ENCODE measurements at places on chromosomes 11 and 22.

DNA sequence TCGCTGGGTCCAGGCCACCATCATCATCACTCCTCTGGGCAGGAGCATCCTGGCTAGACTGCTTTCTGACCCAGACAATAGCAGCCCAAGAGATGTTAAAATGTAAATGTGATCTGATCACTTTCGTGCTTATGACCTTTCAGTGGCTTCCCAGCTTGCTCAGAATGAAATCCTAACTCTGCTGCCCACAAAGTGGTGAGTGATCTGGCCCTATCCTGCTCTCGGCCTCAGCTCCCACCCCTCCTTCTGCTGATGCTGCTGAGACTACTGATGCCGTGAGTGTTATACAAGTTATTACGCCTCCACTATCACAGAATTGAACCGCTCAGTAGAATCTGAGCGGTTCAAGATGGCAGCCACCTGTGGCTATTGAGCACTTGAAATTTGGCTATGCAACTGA is 26.2 kb downstream of the ELF5 start:
- no peak for DNase-seq

DNA sequence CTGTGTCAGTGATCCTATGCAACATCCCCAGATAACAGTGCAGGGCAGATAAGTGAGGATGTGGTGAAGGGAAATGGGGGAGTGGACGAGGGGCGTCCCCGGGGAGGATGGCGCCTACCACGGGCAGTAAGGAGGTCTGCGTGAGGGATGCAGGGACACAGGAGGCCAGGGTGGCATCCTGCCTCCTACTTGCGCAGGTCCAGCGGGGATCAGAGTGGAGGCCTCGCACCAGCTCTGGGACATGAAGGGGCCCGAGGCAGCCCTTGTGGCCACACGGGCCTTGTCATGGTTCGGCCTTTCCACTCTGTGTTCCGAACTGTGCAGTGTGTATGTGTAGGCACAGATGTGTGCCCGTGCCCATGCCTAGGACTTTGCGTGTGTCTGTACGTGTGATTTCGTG is 1227.5 kb downstream of the BRD1 start:
- DNase-seq, result no peak

GRCh38 chr22:39388261-39389011 is 11.1 kb upstream of the TAB1 start:
- DNase-seq, result no peak

- DNase-seq, result no peak
These were observed 53.7 kb downstream of the IGF2 start for GRCh38 chr11:2085251-2086066.

GRCh38 chr11:9573775-9574621 is 528 bp downstream of the WEE1 start:
- DNase-seq, result no peak

GRCh38 chr22:27438271-27438980 is 363.1 kb downstream of the MN1 start:
- no peak for DNase-seq

DNA sequence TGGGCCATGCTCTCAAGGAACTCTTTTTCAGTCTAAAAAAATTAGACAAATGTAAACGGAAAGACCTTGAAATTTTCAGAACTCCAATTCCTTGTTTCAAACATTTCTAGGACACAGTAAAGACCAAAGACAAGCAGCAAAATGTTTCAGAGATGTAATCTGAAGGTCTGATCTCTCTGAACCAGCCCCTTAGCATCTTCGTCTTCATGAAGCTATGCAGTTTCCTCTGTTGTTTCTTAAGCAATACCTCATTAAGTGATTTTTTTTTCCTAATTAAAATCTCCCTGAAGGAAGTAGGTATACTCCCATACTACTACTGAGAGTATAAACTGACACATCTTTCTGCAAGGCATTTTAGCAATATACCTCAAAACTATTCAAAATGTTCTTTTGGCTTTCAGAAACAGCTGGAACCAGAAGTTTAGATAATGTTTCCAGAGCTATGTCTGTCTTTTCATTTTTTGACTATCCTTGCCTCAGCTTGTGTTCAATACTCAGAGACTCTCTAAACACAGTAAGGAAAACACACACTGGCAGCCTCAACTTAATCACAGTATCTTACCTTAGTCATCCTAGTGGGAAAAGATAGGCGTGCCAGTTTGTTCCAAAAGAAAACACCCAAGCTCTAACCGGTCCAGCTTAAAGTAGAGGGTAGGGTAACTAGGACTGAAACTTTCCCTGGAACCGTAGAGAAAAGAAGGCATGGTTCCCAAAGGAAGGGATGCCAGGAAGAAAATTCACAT is 25.1 kb downstream of the SBF2 start:
- DNase-seq, result no peak

DNA sequence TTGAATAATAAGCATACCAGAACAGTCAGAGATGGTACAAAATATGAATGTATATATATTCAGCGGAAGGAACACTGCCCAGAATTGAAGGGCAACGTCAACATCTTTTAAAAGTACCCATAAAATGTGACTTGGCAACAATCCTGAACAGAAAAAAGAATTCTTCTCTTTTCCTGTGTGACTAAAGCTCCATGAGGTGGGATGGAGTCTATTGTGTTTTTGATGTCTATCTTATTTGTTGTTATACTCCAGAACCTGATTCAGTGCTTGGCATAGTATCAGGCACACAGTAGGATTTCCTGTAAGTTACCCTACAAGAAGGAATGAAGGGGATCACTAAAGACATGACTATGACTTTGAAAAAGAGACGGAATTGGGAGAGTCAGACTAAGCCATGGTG is 10.3 kb downstream of the LDLRAD3 start:
- DNase-seq, result no peak

DNA sequence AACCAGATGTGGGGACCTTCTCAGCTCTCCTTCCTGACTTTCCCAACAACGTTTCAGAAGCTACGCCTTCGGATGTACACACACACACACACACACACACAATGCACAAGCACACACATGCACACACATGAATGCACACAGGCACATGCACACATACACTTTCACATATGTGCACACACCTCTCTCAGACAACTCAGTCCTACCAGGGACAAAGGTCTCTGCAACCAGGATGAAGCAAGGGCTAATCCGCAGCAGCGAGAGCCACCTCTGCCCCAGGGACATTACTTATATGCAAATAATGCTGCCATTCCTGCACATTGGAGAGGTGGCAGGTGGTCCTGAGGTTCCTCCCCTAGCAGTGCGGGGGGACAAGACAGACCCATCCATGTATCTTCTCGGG is 27.4 kb upstream of the LINC01488 start:
- DNase-seq, result no peak

DNA sequence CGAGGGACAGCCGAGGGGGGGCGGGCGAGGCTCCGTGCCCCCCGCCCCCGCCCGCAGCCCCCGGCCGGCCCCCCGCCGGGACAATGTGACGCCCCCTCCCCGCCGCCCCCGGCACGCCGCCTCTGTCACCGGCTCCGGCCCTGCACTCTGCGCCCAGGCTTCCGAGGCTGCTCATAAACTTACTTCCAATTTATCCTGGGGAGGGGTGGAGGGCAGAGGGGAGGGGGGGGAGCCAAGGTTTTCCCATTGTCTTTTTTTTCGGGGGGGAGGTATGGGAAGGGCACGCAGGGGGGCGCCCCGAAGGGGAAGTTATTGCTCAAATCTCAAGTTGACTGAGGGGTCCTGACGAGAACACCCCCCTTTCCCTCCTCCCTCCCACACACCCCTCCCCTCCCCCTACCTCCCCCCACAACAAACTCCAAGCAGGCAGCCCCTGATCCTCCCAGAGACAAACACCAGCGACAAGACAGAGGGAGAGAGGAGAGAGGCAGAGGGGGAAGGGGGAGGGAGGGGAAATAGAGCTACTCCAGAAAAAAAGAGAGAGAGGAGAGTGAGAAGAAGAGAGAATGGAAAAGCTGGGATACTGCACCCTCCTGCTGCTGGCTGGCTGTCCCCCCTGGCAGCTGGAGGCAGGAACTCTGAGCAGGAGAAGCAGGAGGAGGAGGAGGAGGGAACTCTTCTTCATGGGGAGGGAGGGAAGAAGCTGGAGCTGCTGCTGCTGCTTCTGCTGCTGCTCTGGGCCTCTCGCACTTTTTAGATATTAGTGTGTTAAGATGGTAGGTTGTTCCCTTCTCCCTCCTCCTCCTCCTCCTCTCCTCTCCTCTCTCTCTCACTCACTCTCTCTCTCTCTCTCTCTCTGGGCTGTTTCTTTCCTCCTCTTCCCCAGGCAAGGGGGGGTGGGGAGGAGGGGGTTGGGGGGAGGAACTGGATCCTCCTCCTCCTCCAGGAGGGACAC is 631 bp downstream of the PHF21A start:
- peak; percentile 37 for DNase-seq

- no peak for DNase-seq
These were observed 61.0 kb downstream of the BMAL1 start for GRCh38 chr11:13338427-13339069.

- no peak for DNase-seq
These were observed 138.1 kb downstream of the SLC1A2 start for GRCh38 chr11:35281169-35281688.

- no peak for DNase-seq
These were observed 62.5 kb upstream of the SORL1 start for GRCh38 chr11:121389651-121390050.

- DNase-seq, result no peak
These were observed 543.2 kb upstream of the CCDC179 start for GRCh38 chr11:23403210-23404185.

DNA sequence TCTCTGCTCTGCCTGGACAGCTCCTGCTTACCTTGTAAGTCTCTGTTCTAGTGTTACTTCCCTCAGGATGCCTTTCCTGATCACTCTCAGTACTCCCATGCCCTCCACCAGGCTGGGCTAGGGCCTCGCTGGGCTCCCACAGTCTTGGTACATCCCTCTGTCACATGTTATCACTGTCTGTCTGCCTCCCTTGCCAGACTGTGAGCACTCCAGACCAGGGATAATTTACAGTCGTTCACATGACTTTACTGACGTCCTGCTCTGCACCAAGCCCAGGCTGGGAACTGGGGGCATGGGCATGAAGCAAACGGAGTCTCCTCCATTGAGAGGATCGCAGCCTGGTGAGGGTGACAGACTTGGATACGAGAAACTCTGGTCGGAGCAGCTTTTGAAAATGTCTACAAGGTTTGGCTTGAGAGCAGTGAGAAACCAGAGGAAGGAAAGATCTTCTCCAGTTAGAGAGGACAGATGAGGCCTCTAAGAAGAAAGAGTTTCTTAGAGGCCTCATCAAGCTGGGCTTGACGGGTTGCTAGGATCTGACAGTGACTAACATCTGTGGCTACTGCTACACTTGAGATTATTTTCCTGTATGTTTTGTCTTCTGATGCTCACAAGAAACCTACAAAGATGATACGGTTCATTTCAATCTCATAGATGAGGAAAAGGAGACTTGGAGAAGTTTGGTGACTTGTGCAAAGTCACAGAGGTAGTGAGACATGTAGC is 12.5 kb downstream of the USP35 start:
- no peak for DNase-seq

DNA sequence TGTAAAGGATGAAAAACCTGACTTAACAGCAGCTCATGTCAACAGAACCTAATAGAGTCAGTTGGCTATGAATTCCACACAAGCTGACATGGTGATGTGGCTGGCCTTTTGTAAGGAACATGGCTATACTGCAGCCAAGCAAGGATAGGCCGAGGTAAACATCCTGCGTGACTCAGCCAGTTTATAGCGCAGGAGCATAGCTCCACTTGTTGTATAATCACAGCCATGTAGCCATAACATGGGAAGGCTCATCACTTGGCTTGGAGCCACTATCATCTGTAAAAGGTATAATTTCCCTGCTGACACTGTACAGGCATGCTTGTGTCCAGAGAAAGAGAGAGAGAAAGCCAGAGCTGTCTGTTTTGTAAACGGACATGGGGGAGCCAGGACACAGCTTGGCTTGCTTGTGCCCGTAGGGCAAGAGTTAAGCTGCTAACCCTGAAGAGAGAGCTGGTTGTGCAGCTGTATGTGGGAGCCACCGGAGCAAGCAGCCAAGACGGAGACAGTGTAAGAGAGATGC is 104.4 kb upstream of the PLET1 start:
- DNase-seq, result peak; percentile 86

DNA sequence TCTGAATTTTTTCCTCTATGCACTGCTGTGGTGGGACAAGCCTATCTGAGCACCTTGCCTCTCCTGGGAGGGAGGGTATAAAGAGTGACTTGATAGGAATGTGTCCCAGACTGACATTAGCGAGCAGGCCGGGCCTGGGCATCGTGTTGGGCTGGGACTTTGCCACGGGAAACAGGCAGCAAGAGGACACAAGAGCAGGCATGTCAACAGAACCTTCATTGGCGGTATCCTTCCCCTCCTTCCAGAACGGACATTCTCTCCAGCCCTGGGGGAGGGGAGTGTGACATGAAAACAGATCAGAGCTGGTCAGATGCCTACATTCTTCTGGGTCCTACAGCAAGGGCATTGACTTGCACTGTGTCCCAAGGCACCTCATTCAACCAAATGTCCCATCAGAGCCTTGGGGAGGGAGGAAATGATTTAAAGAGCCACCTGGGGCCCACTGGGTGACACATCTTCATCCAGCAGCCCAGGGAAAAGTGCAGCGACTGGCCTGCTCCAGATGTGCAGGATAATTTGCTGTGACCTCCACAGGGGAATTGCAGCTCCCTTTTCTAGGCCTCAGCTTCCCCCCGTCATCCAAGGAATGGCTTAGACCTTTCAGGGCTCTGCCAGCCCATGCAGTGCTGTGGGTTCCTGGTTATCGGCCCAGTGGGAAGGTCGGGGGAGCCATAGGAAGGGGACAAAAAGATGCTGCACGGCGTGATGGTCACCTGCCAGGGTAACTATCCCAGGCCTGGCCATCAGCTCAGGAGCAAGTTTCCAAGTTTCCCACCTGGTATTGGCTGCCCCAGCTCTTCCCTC is 21.8 kb upstream of the UVRAG start:
- DNase-seq, result no peak

GRCh38 chr22:18152519-18152918 is 2.5 kb downstream of the USP18 start:
- DNase-seq, result no peak

GRCh38 chr22:49331223-49331815 is 496.4 kb downstream of the BRD1 start:
- DNase-seq, result no peak

- DNase-seq, result no peak
These were observed 54.6 kb downstream of the POLD3 start for GRCh38 chr11:74646954-74647353.

- no peak for DNase-seq
These were observed 10.7 kb upstream of the MS4A6E start for GRCh38 chr11:60316317-60316716.

DNA sequence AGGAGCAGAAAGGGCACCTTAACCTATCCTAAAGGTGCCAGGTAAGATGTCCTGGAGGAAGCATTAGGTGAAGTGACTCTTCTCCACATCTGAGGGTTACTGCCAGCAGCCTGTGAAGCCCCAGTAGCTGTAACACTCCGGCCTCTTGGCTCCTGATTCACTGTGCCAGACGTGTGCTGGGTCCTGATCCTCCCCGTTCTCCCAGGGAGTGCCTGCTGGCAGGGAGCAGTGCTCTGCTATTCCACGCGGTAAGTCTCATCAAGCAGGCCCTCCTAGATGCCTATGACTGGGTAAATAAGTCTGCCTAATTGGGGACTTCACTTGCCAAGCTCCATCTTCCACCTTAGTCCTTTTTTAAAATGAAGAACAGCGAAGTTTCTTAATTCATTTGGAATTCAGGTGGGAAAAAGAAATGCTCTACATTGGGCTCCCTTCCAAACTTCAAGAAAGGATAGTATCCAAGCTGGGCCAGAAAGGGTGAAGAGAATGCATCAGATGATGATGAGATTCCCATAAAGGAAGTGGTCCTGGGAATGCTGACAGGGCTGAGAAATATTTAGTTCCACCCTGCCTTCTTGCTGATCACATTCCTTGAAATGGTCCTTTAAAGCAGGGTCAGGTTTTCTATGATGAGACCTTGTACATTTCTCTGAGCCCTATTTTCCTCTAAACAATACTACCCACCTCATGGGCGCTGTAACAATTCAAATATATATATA is 188.0 kb downstream of the MAML2 start:
- no peak for DNase-seq

- DNase-seq, result no peak
These were observed 169.7 kb downstream of the SOX6 start for GRCh38 chr11:16186680-16187079.
